GM13976 (cell line): ENCODE measurements at places on chromosomes 3 and 15.

DNA sequence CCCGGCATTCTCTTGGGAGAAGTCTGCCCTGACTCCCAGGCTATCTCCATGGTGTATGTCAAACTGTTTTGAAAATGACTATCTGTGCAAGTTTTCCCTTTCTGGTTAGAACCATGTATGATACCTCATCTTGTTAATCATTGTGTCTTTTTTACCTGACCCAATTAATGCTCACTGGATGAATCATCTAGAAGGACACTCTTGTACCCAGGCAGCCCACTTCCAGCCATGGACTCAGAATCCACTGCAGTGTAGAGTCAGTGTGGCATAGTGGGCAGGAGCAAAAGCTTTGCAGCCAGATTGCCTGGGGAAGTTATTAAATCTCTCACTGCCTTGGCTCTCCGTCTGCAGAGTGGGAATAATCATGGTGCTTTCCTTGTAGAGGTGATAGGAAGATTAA lies 1.2 kb downstream of the FAM3D start:
- DNase-seq = no peak

DNA sequence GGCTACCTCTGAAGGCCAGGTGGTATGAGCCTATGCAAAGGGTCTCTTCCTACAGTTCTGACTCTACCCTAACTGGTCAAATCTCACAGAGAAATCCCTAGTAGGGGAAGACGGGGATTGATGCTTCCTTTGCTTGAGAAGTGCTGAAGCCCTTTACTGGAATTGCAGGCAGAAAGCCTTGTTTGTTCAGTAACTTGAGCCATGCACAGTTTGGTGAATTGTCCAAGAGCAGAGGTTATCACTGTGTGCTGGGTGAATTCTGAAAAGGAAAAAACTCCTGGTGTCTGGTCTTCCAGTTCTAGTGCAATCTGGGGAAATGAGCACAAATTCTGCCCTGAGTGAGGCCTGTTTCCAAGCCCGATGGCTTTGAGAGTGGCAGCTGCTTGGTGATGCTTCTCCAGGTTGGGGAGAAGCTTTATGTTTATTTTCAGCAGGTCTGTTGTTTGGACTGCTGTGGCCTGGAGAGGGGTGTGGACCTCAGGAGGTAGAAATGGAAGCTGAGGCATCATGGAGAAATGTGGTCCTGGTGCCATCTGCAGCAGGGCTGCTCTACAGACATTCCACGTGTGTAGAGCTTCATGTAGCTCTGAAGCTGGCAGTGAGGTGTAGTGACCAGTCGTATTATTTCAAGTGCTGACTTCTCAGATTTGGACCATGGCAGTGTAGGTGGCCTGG lies 60.9 kb downstream of the ARNT2 start:
- DNase-seq = no peak

GRCh38 chr3:178246004-178246403 lies 290.2 kb upstream of the KCNMB2 start:
- no peak for DNase-seq

GRCh38 chr15:36994790-36995189 lies 105.6 kb downstream of the MEIS2 start:
- no peak for DNase-seq

GRCh38 chr15:62469874-62470688 lies 305.0 kb upstream of the C2CD4B start:
- DNase-seq = no peak

DNA sequence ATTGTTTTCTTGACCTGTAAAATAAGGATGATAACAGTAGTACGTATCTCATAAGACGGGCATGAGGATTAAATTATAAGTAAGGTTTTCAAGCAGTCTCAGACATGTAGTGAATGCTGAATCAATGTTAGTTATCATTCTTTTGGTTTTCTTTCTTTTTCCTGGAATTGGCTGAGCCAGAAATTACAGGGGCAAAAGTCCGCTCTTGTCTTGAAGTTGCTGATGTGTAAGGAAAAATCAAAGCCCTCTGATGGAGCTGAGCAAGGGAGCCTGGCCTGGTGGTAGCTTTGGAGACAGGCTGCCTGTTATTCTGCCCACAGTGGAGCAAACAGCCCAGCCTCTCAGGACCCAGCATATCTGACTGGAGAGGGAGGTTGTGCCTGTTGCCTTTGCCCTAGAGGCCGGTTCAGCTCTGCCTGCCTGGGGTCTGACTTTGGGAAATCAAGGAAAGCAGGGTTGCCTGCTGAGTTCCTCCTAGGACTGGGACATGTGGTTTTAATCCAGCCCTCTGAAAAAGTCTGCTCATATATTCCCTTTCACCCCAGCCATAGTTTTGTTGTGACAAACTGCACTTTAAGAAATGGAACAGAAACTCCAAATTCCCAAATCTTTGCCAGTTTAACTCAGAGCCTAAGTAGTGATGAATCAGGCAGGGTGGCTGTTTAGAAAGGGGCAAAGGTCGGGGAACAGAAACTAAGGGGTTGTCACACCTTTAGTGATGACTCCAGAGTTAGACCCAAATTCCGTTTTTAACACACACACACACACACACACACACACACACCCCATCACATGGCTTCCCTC lies 40.1 kb downstream of the GASK1A start:
- no peak for DNase-seq

- DNase-seq = no peak
Measured at GRCh38 chr3:37896827-37897226, 35.1 kb downstream of the CTDSPL start.

- DNase-seq = no peak
Measured at GRCh38 chr3:52341123-52341522, 25.0 kb downstream of the DNAH1 start.

GRCh38 chr3:141486496-141486745 lies 406 bp upstream of the RASA2 start:
- no peak for DNase-seq

- no peak for DNase-seq
Measured at GRCh38 chr3:155651489-155652218, 93.2 kb downstream of the PLCH1 start.

DNA sequence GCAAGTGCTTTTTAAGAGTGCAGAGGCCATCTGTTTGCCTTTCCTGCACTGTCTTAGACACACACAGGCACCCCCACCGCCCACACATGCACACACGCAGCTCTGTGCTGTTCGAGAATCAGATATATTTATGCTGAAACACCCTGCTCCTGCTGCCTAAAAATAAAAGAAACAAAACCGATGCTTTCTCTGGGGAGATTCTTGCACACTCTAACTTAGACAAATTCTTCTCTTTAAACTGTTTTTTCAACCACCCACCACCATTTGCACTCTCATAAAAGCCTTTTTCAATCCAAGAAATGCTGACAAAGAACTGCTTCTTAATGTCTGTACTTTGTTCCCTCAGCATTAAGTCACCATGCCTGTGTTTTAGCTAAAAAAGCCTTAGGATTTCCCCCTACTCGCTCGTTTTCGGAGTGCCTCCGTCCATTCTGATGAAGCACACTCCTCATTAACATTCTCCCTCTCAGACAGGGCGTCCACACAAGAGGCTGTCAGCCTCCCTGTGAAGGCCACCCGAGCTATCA lies 26.2 kb downstream of the SLC12A8 start:
- peak; percentile 78 for DNase-seq

- no peak for DNase-seq
Measured at GRCh38 chr3:149519912-149520311, 45.4 kb downstream of the TM4SF4 start.

GRCh38 chr3:177405191-177405672 lies 207.9 kb upstream of the TBL1XR1 start:
- no peak for DNase-seq

- no peak for DNase-seq
Measured at GRCh38 chr3:13379201-13379830, 40.8 kb downstream of the NUP210 start.

GRCh38 chr3:176951586-176952292 lies 245.5 kb downstream of the TBL1XR1 start:
- no peak for DNase-seq

- no peak for DNase-seq
Measured at GRCh38 chr15:92502930-92503857, 109.5 kb downstream of the ST8SIA2 start.

GRCh38 chr3:34213478-34213877 lies 415.0 kb downstream of the PDCD6IP start:
- no peak for DNase-seq

- DNase-seq = no peak
Measured at GRCh38 chr3:61053781-61054496, 197.3 kb downstream of the FHIT start.

DNA sequence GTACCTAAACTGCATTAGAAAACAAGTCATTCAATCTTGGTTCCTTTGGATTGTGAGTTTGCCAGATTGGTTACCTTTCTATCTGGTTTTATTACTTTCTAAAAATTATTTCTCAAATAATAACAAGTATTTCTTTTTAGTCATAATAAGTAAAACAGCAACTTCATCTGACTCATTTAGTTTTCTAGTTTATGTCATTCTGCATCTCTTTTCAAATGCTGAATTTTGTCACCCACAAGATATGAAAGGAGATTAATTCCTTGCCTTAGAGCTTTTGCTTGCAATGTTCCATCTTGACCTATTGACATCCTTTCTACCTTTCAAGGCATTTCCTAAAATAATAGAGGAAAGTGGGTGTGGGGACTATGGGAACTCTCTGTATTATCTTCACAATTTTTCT lies 253.6 kb upstream of the PEX5L start:
- no peak for DNase-seq

DNA sequence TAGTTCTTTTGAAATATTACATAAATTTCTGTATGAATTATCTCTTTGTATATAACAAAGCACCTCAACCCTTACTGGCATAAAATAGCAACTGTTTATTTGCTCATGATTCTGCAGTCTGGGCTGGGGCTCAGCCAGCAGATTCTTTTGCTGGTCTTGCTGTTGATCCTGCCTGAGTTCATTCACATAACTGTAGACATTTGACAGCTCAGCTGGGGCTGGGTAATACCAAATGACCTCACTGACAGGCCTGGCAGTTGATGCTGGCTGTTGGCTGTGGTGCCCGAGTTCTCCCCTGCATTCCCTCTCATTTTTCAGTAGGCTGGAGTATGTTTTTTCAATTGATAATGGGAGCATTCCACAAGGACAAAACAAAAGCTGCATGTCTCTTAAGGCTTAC lies 449.9 kb upstream of the GOLIM4 start:
- DNase-seq = no peak

DNA sequence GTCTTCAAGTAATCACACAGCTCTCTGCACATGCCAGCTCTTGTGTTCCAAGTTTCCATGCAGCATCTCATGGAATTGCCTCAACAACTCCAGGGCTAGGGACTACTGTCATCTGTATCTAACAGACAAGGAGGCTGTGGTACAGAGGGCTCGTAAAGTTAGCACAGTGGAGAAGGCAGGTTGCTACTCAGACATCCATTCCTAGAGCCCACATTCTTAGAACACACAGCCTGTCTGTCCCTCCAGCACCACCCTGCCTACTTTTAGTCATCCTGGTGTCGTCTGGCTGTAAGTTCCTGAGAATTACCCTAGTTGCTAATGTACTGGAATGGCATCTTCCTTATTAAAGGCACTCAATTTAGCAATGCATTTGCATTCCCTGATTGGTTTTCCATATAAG lies 862.5 kb downstream of the FHIT start:
- DNase-seq = no peak

DNA sequence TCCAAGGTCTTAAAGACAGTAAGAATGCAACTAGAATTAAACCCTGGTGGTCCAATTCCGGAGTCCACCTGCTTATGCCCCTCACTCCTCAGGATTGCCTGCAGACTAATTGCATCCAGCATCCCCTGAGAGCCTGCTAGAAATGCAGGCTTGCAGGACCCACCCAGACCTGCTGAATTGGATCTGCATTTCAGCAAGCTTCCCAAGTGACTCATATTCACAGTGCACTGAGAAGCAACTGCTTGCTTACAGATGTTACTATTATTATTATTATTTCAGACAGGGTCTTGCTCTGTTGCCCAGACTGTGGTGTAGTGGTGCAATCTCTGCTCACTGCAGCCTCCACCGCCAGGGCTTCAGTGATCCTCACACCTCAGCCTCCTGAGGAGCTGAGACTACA lies 83.5 kb upstream of the VGLL4 start:
- no peak for DNase-seq

GRCh38 chr3:14894085-14894484 lies 53.3 kb upstream of the NR2C2 start:
- DNase-seq = no peak

GRCh38 chr3:32249184-32249782 lies 10.8 kb downstream of the CMTM8 start:
- DNase-seq = no peak

GRCh38 chr3:101966226-101966625 lies 116.9 kb downstream of the NFKBIZ start:
- no peak for DNase-seq

DNA sequence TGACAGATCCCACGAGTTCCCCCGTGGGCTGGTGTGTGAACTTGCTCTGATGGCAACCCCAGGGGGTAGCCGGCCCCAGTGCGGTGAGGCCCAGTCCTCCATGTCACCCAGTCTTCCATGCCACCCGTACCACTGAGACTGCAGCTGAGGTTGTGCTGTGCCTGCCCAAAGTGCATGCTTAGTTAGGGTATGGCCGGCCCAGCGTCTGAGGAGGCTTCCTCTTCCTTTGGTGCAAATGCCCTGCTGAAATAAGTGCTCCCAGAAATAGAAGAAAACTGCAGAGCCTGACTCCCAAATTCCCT lies 31.5 kb downstream of the MGLL start:
- DNase-seq = no peak

- DNase-seq = no peak
Measured at GRCh38 chr15:55669270-55669669, 73.7 kb downstream of the PRTG start.

- DNase-seq = no peak
Measured at GRCh38 chr3:148178503-148178902, 519.2 kb upstream of the AGTR1 start.

GRCh38 chr3:157914882-157915281 lies 191.3 kb downstream of the SHOX2 start:
- DNase-seq = no peak

DNA sequence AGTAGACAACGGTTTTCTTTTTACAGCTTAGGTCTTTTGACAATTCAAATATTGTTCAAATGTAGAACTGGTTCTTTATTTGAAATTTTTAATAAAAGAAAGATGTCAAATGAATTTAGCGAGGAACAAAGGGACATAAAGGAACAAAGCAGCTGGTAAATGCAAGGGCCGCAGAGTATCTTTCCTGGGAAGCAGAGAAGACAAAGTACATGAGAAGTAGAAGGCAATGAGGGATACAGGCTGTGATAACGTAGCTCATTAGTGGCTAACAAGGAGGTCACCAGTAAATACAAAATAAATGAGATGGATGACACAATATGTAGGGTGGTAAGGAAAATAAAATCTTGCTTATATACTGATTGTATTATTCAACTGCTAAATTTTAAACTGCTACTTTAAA lies 762.8 kb downstream of the VGLL3 start:
- no peak for DNase-seq

GRCh38 chr3:193795062-193795690 lies 202.2 kb downstream of the OPA1 start:
- no peak for DNase-seq

GRCh38 chr3:138732456-138732855 lies 102.3 kb downstream of the PIK3CB start:
- no peak for DNase-seq

GRCh38 chr3:27464646-27465045 lies 19.5 kb downstream of the SLC4A7 start:
- DNase-seq = no peak

- DNase-seq = no peak
Measured at GRCh38 chr15:51079226-51079625, 15.5 kb downstream of the TNFAIP8L3 start.
